ENCODE measurements at places on chromosomes 3 and 15. TPM values are rescaled to one million over a fixed set of nuclear protein-coding genes. Genes with fewer than 3 reads are reported as not detected.

GRCh38 chr3:14905055-14905657 lies 42.2 kb upstream of the NR2C2 start:
- H3K27ac ChIP-seq = no peak overlapping the region
- H3K27me3 ChIP-seq = peaks cover 4% of the 10 kb centered on the region
- H3K4me3 ChIP-seq = no peak overlapping the region
- H3K4me1 ChIP-seq = no peaks in the 10 kb centered on the region
- no peaks in the 10 kb centered on the region for H3K36me3 ChIP-seq

DNA sequence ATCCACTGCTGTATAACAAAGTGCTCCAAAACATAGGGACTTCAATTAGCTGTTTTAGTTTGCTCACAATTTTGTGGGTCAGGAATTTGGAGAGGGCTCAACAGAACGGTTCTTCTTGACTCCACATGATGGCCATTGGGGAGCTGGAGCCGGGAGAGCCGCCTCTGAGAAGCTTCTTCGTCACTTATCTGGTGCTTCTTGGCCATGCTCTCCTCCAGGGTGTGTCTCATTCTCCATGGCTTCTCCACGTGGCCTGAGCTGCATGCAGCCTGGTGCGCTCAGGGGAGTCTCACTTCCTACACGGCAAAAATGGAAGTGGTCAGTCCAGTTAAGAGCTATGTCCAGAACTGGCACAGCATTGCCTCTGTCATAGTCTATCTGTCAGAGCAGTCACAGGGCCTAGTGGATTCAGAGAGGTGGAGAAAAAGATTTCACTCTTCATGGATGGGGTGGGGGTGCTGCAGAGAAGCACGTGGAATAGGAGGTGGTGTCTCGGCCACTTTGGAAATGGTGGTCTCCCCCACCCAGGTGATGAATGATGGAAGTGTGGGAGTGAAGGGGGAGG lies 26.3 kb upstream of the PRR23E start:
- no peak overlapping the region for H3K27ac ChIP-seq
- no peak for DNase-seq
- no peaks in the 10 kb centered on the region for H3K4me1 ChIP-seq
- no peaks in the 10 kb centered on the region for H3K27me3 ChIP-seq
- no peaks in the 10 kb centered on the region for H3K36me3 ChIP-seq

GRCh38 chr15:56725386-56725785 lies 7.9 kb downstream of the ZNF280D start:
- H3K36me3 ChIP-seq = peaks cover 26% of the 10 kb centered on the region
- H3K4me1 ChIP-seq = no peaks in the 10 kb centered on the region
- no peak for DNase-seq
- no peaks in the 10 kb centered on the region for H3K27me3 ChIP-seq

- H3K27ac ChIP-seq = peak overlapping the region; percentile 90
- peaks cover 52% of the 10 kb centered on the region for H3K4me1 ChIP-seq
- peak; percentile 82 for DNase-seq
- no peaks in the 10 kb centered on the region for H3K36me3 ChIP-seq
- 0 out of 2 replicates have a peak overlapping the region, but pooled peaks have one; percentile 1 for H3K4me3 ChIP-seq
Observed at GRCh38 chr3:29335438-29335837, 54.6 kb downstream of the RBMS3 start.

- no peaks in the 10 kb centered on the region for H3K36me3 ChIP-seq
- H3K27ac ChIP-seq = no peak overlapping the region
- no peak for DNase-seq
- H3K27me3 ChIP-seq = no peaks in the 10 kb centered on the region
Observed at GRCh38 chr15:93159930-93160329, 70.9 kb upstream of the RGMA start.

DNA sequence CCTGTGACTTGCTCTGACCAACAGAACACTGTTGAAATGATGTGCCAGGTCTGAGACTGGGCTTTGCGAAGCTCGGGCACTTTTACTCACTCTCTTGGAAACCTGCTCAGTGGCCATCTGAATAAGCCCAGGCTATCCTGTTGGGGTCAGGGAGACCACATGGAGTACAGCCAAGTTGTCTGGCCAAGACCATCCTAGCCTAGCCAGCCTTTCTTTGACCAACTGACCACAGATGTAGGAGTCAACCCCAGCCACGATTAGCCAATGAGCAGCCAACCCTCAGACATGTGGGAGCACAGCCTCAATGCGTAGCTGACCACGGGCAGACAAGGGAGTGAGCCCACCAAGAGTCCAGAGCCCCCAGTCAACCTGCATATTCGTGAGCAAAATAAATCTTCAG lies 26.1 kb downstream of the CCR9 start:
- H3K4me1 ChIP-seq = peaks cover 48% of the 10 kb centered on the region
- no peak overlapping the region for H3K27ac ChIP-seq
- H3K4me3 ChIP-seq = no peak overlapping the region
- DNase-seq = no peak
- no peaks in the 10 kb centered on the region for H3K27me3 ChIP-seq

- H3K4me1 ChIP-seq = peaks cover 9% of the 10 kb centered on the region
- H3K27ac ChIP-seq = no peak overlapping the region
- H3K4me3 ChIP-seq = no peak overlapping the region
- DNase-seq = peak; percentile 65
Observed at GRCh38 chr3:46895204-46895660, 17.7 kb downstream of the PTH1R start.

- H3K27me3 ChIP-seq = no peaks in the 10 kb centered on the region
- H3K36me3 ChIP-seq = no peaks in the 10 kb centered on the region
Observed at GRCh38 chr3:144314946-144315345, 343.3 kb downstream of the DIPK2A start.

The CD86 gene
- total RNA-seq = not detected

The SLC12A8 gene
- 6.3 TPM for total RNA-seq

The TRPM7 gene
- total RNA-seq = 30.8 TPM

The ISL2 gene
- 3.0 TPM for total RNA-seq

The TICRR gene
- 8.6 TPM for total RNA-seq

The SLC2A2 gene
- not detected for total RNA-seq

The ASB14 gene
- not detected for total RNA-seq

The IQGAP1 gene
- total RNA-seq = 235 TPM

The HYKK gene
- total RNA-seq = 4.1 TPM

The IGF2BP2 gene
- 37.9 TPM for total RNA-seq

The ZSCAN29 gene
- total RNA-seq = 47.3 TPM

The XCR1 gene
- not detected for total RNA-seq

The SPSB4 gene
- total RNA-seq = 0.05 TPM

The PCOLCE2 gene
- total RNA-seq = not detected

Measured in SJSA1 (cell line).